ENCODE measurements at places on chromosomes 13 and 19.

DNA sequence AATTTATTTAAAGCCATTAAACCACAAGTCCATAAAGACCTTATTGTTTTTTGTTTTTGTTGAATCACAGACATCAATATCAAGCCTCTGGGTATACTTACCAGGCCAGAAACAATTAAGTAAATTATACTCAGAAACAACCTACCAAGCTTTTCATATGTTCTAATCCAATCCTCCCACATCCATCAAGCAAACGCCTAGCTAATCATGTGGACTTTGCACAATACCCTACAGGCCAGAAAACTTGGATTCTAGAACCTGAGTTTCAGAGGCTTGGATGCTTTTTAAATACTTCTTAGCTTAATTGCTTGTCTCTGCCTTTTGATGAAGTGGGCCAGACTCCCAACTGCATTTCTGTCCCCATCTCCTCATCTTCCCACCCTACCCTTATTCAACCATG lies 39.9 kb downstream of the TGDS start:
- DNase-seq = no peak

- DNase-seq = no peak
Measured at GRCh38 chr19:49812452-49812996, 568 bp downstream of the FUZ start.

GRCh38 chr19:1133471-1133929 lies 29.7 kb downstream of the GPX4 start:
- no peak for DNase-seq

- no peak for DNase-seq
Measured at GRCh38 chr13:100826441-100826840, 151.8 kb upstream of the TMTC4 start.

DNA sequence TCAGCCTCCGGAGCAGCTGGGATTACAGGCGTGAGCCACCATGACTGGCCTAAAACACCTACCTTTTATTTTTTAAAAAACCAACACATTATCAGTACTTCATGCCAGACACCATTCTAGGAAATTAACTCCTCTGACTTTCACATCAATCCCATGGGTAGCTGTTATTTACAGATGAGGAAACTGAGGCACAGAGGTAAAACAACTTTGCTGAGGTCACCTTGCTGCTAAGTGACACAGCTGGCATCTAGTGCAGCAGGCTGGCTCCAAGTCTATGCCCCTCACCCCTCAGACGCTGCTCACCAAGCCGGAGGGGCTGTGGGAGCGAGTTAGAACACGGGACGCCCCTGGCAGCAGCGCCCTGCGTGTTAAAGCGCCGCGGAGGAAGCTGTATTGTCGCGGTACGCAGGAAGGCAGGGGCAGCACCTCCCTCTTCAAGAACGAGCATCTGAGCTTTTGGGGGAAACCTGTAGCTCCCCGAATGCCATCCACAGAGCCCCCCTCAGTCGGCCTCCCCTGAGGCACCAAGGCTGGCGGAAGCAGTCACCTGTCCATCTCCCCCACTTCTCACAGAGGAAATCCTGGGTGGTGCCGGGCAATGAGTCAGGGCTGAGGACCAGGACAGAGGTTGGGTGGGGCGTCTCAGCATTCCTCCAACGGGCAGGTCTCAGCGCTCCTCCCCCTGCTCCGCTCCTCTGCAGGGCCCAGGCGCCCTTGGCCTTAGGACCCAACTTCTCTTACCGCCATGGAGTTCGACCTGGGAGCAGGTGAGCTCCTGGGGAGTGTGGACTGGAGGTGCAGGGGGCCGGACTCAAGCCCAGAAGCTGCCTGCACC lies at the start of gene C19orf33:
C19orf33 (plus strand) TSS at position 735 of the 835 bp plus-strand sequence; CDS start at position 746, 11 bp downstream.
- no peak for DNase-seq

GRCh38 chr19:22052644-22053013 lies 345 bp downstream of the ZNF257 start:
- DNase-seq = no peak

DNA sequence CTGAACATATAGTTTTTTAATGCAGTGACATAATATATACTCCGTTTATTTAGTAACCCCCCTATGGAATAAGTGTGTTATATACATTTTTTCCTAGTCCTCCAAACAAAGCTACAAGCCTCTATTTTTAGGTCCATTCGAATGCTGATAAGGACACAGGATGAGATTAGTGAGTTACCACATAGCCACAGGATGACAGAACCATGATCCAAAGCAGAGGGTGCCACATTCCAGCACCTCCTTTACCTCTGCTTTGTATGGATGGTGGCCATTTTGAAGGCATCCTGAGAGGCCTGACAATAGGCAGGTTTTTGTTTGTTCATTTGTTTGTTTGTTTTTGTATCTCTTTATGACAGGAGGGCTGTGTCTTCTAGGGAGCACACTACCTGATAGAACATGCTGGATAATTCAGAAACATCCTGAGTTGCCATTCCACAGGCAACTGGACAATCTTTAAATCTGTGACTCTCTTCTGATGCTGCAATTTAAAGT lies 186.3 kb downstream of the MTUS2 start:
- DNase-seq = no peak

- DNase-seq = peak; percentile 90
Measured at GRCh38 chr13:109381546-109382180, 404.7 kb downstream of the IRS2 start.

GRCh38 chr19:57583104-57583520 lies 833 bp upstream of the ZIK1 start:
- no peak for DNase-seq

GRCh38 chr13:105272660-105273631 lies 1262.5 kb downstream of the EFNB2 start:
- no peak for DNase-seq

DNA sequence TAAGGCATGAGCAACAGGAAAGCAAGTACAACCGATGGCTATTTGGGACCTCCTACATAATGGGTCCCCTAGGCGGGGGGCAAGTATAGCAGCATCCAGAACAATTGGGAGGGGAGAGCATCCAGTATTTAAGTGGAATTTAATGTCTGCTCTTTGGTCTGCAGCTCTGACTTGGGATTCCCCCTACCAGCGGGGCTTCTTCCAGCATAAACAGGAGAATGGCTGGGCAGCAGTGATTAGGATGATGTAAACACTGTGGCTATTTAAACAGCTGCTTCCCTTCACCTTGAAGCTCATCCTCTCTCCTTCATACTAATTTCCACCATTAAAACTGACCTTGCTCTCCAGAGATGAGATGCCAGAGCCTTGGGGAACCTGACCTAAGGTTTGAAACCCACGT lies 73.9 kb upstream of the OXGR1 start:
- DNase-seq = no peak

DNA sequence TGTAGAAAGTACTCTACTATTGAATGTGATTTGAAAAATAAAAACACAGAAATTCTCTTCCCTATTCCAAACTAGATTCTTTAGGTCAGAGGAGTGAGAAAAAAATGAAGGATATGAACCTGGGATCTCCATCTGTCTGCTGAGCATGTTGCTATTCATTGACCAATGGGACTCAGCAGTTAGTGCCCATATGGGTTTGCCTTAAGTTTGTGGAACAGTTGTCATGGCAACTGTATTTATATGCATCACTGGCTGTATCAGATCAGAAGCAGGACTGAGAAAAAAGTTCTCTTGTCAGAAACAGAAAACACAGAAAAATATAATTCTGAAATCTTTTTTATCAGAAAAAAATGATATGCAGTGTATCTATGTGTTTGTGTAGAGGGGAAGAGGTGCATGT lies 73.3 kb upstream of the ATXN8OS start:
- no peak for DNase-seq

DNA sequence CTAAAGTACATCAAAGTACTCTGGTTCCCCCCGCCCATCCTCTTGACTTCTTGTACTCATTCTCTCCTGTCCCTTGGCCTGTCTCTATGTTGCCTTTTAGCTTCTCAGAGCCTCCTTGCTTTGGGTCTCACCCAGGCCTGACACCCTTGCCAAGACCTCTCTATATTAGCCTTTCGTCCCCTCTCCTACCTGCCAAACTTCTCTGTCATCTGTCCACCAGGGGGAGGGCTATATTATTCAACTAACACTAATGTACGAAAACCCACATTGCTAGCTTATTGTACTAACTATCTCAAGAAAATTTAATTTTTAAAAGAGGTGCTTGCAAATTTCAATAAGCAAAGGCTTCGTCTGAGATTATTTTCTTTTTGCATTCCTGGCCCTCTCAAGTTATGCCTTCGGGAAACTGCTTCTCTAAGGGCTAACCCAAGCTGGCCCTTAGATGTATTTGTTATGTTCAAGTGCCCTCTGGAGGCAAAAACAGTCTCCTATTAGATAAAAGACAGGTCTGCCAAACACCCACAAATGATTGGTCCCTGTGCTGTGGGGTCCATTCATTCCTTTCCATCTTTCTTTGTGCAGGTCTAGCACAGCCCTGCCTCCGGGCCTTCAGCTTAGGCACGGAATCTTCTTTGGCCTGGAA lies 6.3 kb upstream of the MRPS31 start:
- DNase-seq = no peak

GRCh38 chr19:30222992-30223865 lies 149.0 kb upstream of the ZNF536 start:
- DNase-seq = no peak

- no peak for DNase-seq
Measured at GRCh38 chr13:23845105-23845725, 44.0 kb downstream of the MIPEP start.

DNA sequence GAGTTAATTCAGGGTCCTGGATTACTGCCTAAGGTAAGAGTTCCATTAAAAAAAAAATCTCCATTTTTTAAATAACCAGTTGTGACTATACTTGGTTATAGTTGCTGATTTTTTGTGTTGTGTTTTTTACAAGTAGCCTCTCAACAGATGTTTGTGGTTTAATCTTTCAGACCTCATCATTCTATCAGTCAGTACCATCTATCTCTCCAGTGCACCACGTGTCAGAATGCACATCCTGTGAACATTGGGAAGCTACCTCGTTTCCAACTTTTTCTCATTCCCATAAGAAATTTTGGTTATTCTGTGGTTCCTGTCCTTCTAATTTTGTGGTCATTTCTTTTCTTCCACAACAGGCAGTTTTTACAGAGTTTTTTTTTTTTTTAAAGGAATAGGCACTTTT lies 39.2 kb downstream of the WDFY2 start:
- DNase-seq = peak; percentile 24

DNA sequence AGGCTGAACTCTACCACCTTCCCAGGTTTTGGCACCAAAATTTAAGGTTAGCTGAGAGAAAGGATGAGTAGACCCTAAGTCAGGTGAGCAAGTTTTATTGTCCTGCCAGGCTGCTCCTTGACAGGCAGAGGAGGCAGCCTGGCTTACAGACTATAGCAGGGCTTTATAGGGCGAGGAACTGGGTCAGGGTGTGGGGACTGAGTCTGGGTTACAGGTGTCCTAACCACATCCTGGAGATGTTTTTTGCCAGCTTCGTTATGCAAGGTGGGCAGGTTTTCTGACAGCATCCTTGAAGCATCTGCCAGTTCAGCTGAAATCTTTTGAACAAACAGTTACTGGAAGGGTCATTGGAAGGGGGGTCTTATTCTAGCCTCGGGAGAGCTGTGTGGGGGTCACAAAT lies 905.7 kb upstream of the SLITRK5 start:
- DNase-seq = no peak
